G401 (cell line): ENCODE measurements at places on chromosomes 4 and X. TPM values are rescaled to one million over a fixed set of nuclear protein-coding genes. Genes with fewer than 3 reads are reported as not detected.

DNA sequence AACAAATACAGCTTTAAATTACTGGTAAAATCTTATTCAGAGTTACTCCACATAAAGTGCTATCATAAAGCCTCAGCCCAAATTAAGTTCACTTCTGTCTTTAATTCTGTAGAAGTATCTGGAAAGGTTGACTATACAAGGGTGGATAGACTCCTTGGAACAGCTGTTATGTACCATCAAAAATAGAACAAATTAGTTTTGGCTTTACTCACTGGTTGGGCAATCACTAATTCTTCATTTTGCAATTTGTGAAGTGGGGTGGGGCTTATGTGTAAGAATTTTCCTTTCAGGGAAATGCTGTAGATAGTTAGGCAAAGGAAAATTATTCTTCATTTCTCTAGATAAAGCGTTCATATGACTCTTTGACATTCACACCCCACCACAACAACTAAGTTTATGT lies 7.8 kb downstream of the DIAPH2 start:
- no peak for DNase-seq

GLUD2 gene
- 1.4 and 1.7 TPM in 2 replicates for total RNA-seq

GRCh38 chrX:120672389-120672788 lies 42.5 kb upstream of the C1GALT1C1 start:
- DNase-seq = no peak

KCNE5 gene
- total RNA-seq = not detected in 2 replicates

DNA sequence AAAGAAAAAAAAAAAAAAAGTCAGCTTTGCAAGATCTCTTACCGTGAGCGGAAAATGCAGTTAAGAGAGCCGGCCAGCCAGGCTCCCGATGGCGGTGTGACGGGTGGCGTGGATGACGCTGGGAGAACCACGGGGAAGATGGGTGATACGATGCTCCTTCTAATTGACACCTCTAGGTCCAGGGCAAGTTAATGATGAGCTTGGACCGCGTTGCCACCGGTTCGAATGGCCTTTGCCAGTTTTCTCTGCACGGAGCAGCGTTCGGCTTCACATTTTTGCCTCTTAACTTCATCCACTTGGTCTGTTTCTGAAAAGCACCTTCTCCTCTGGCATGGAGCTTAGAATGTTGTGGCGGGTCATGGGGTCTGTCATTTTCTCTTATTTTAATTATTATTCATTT lies 33.2 kb downstream of the SHOX start:
- no peak for DNase-seq

GRCh38 chrX:15769300-15769954 lies 20.9 kb upstream of the ZRSR2 start:
- DNase-seq = no peak

SSX2 gene
- not detected in 2 replicates for total RNA-seq

- DNase-seq = peak; percentile 18
Measured at GRCh38 chr4:129344058-129344457, 248.1 kb downstream of the C4orf33 start.

DNA sequence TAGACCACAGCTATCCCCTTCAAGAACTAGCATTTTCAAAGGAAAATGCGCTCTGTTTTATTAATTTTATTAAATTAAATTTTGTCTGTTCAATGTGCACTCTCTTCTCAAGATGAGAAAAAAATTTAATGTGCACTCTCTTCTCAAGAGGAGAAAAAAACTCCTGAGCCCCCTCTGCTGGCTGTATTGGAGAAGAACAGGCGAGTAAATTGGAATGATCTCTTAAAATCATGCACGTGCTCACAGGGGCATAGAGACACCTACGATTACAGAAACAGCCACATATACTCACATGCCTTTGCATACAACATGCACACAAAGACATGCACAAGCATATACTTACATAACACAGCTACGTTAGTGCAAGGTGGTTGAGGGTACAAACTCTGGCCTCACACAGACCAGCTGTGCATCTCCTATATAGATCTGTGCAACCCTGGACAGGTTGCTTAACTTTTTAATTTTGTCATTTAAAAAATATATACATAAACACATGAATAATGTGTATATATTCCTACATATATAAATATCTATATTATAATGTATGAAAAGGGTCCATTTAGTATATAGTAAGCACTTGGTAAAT lies 176.2 kb upstream of the CXorf66 start:
- peak; percentile 29 for DNase-seq

DNA sequence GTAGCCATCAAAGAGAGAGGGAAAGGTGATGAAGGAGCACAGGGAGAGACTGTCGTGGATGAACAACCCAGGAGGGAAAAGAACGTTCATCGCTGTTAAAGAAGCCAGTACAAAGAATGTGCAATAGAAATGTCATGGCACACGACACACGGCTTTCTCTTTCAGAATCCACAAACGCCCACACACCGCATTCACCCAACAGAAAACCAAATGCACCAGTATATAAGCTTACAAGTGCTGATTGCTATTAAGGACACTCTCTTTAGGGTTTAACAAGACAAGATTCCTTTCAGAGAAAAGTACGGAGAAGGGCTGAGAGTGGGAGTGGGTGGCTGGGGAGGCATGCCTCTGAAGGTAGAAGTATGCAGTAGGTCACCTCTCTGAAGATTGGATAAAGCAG lies 80.2 kb downstream of the C4orf51 start:
- DNase-seq = no peak

- no peak for DNase-seq
Measured at GRCh38 chrX:44401151-44401550, 57.7 kb upstream of the EFHC2 start.

GAGE12H gene
- total RNA-seq = not detected in 2 replicates

GRCh38 chrX:101022020-101022419 lies 29.9 kb downstream of the TRMT2B start:
- no peak for DNase-seq

DNA sequence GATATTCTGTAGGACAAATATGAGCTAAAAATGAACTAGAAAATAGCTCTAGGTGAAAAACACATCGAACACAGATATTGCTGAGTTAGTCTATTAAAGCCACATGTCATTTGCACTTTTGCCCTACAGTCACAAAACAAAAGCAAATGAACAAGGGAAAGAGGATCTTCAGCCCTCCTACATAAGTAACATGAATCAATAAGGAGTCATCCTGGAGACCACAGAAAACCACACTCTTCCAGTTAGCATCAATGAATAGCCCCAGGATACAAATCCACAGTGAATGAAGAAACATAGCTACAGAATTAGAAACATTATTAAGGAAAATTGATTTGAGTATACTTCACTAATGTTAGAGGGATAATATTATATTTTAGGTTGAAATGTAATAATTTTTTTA lies 311.4 kb downstream of the MAPK10 start:
- no peak for DNase-seq

GUCY1A1 gene
- total RNA-seq = 25.7 and 29.0 TPM in 2 replicates
